Activated naive CD4-positive, alpha-beta T cell treated with Interleukin-2 at 50 U/mL for 16 hours (primary cell): ENCODE measurements at places on chromosomes 1 and 21.

GRCh38 chr1:171487038-171487437 is 1.7 kb downstream of the PRRC2C start:
- no peak for DNase-seq

- no peak for DNase-seq
Observed at GRCh38 chr1:117241512-117241911, 30.8 kb upstream of the VTCN1 start.

GRCh38 chr1:90989990-90990389 is 31.8 kb downstream of the ZNF644 start:
- no peak for DNase-seq

- no peak for DNase-seq
Observed at GRCh38 chr1:227449741-227450441, 113.5 kb upstream of the ZNF678 start.

DNA sequence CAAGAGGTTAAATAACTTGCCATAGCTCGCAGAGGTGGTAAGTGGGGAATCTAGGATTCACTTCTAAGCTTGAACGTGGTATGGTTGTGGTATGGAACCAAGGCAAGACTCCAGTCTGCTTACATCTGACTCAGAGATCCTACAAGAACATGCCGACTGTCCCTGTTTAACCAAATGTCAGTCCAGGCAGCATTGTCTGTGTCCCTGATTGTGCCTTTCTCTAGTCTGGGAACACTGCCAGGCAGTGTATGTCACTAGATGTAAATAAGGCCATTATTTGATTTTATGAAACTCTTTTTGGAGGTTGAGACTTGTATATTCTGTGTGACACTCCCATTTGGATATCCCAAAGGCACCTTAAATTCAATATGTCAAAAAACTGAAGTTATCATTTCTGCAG is 96.0 kb downstream of the NOS1AP start:
- DNase-seq = no peak

DNA sequence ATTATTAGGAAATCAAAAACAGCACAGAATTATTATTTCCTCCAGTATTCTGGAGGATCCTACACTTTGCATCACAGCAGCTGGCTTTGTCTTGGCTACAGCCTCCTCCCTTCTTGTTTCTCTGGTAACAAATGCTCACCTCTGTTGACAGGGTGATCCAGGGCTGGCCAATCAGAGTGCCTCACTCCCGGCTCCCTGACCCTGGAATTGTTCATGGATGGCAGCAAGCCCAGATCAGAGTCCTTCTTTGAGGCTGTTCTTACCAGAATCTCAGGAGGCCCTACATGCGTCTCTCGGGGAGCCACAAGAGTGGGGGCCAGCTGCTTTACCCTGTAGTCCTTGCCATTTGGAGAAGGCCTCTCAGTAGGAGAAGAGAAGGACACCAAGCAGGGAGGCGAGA is 48.4 kb upstream of the IGSF5 start:
- no peak for DNase-seq

DNA sequence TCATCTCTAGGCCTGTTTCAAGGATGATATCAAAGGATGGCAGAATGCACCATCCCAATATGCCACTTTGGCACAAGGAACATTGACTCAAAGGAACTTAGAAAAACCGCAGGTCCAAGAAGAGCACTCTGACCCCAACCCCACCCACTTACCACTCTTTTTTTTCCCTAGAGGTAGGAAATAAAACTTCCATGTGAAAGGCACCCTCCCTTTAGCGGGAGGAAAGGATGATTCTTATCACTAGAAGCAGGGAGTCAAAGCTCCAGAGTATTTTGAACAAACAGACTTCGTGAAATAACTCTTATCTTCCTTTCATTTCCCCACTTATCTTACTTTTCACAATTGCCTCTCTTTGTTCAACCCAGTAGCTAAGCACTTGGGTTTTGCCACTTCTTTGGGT is 22.2 kb downstream of the PSMG1 start:
- no peak for DNase-seq

DNA sequence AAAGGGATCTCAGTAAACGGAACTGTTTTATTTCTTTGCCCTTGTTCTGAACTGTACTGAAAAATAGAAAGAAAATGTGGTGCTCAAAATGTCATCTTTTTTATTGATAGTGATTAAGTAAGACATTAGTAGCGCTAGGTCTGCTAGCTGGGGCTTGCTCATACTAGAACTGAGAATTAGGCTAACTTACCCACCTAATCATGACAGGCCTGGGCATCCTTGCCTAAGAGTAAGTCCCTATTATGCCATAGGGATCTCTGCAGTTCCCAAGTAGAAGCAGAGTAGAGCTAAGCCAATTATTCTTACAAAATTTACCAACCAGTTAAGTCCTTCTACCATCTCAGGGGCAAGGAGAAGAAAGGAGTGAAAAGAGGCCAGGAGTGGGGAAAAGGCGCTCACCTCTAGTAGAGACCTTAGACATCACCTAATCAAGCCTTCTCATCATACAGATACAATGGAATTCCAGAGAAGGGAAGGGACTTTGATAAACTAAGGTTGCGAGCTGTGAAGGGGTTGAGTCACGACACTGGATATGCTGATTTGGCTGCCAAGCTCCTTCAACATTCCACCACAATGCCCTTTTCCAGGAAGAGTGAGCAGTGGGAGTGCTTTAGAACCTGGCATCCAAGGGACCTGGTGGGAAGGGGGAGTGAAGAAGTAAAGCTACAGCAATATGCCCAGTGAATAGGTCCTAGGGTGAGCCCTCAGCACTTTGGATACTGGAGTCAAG is 27.7 kb upstream of the RPTN start:
- no peak for DNase-seq

DNA sequence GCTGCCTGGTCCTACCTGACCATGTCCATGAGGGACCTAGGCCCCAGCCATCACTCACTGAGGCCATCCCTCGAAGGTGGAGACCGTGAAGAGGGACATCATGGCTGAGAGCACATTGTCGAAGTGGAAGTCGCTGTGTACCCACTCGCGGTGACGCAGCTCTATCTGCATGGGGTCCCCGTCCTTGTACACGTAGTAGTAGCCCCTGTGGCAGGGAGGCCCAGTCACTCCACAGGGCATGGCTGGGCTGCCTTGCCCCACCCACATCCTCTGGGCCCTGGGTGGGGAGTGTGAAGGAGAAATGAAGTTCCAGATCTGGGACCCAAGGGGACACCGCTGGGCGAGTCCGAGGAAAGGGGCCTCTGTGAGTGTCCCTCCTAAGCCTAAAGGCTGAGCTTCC is 38.4 kb upstream of the KIF21B start:
- DNase-seq = no peak

GRCh38 chr1:171590022-171590421 is 32.0 kb upstream of the MYOCOS start:
- DNase-seq = no peak

DNA sequence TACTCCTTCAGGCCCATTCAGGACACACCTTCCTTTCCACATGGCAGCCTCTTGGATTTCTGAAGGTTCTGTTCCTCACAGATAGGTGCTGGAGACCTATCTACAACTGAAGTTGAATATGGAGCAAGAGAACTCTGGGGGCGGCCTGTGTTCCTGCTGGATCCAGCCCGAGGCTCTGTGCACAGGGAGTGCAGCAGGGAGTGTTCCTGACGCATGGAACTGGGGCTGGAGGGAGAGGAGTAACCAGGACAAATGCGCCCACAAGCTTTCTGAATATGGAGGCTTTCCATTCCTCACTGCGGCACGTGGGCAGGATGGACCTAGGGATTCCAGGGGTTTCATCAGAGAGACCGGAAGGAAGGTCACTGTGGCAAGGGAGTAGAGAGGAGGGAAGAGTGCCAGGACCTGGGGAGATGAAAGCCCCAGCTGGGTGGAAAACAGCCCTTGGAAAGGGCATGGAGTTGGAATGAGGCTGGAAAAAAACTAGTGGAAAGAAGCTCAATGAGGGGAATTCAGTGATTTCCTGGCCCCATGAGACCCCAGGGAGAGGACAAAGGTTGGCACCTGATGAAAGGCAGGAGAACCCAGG is 12.5 kb downstream of the PM20D1 start:
- no peak for DNase-seq

- no peak for DNase-seq
Observed at GRCh38 chr21:38968887-38969543, 163.3 kb downstream of the ETS2 start.

- no peak for DNase-seq
Observed at GRCh38 chr1:8985915-8986813, 40.1 kb downstream of the SLC2A7 start.

DNA sequence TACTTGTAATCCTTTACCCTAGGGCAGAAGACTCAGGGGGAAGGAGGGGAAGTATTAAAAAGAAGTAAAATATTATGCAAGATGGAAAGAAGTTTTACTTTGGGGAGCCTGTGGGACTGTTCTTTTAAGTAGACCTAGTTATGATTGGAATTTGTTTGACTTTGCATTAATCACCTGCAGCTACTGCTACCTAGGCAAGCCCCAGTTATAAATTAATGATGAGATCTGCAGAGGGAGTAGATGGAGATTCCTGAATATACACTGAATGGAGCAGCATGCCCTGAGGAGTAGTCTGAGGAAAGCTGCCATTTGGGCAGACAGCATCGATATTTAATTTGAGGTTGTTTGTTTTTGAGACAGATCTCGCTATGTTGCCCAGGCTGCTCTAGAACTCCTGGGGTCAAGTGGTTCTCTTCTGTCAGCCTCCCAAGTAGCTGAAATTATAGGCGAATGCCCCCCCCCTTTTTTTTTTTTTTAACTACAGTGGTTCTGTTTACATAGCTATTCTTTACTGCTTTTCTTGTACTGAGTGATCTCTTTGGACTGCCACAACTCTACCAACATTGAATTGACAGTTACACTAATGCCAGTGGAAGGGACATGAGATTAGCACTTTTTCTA is 81.4 kb upstream of the SERTAD4 start:
- no peak for DNase-seq

DNA sequence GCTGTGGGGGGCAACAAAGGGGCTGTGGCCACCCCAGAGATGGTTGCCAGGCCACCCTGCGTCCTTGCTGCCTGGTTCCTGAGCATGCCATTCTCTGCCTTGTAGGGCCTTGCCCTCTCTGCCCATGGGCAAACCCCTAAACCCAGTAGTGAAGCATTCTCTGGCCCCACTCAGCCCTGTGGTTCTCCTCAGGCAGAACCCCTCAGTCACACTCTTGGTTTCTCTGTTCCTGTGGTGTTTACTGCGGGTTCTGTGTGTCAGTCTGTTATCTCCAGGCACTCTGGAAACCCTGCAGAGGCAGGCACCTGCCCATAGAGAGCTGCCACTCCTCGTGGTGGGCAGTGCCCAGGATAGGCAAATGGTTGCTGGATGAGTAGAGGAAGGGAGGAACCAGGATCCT is 41.1 kb upstream of the IL19 start:
- DNase-seq = no peak

DNA sequence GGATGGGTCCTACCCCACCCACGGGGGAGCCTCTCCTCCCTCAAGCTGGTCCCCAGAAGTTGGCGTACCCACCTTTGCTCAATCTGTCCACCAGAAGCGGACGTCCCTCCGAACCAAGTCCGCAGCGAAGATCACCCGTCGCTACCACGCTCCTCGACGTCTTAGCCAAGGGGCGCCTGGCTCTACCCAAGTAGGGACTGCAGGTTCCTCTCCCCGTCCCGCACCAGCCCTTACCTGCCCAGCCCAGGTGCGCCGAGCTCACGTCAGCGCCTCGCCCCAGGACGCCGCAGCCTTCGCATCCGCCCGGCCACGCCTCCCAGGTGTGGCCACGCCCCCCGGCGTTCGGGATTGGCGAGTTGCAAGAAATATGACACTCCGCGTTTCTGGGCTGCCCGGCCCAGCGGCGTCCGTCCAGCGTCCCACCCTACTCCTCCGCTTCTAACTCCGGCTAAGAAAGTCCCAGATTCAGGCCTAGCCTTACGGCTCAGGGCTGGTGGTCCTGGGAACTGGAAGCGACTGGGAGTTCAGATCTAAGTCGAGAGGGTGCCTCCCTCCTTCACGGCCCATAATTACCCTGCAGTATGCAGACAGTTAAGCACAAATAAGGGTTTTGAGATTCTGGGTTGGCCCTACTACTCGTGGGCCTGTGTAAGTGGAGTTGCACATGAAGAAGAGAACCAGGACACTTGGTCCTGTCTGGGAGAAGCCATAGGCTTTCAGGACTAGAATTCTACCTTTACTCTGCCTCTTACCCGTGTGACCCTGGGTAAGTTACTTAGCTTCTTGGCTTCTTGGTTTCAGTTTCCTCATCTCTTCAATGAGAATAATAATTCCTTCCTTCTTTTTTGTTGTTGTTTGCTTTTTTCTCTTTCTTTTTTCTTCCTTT is at the start of gene IRF6:
IRF6 (minus strand) TSS at position 268 of the 886 bp plus-strand sequence. CDS start 4,729 bp downstream, outside the sequence.
- DNase-seq = peak; percentile 57

GRCh38 chr1:225903623-225904022 is 14.7 kb upstream of the LEFTY1 start:
- DNase-seq = no peak

GRCh38 chr1:186681801-186682200 is 1.6 kb upstream of the PTGS2 start:
- DNase-seq = no peak

DNA sequence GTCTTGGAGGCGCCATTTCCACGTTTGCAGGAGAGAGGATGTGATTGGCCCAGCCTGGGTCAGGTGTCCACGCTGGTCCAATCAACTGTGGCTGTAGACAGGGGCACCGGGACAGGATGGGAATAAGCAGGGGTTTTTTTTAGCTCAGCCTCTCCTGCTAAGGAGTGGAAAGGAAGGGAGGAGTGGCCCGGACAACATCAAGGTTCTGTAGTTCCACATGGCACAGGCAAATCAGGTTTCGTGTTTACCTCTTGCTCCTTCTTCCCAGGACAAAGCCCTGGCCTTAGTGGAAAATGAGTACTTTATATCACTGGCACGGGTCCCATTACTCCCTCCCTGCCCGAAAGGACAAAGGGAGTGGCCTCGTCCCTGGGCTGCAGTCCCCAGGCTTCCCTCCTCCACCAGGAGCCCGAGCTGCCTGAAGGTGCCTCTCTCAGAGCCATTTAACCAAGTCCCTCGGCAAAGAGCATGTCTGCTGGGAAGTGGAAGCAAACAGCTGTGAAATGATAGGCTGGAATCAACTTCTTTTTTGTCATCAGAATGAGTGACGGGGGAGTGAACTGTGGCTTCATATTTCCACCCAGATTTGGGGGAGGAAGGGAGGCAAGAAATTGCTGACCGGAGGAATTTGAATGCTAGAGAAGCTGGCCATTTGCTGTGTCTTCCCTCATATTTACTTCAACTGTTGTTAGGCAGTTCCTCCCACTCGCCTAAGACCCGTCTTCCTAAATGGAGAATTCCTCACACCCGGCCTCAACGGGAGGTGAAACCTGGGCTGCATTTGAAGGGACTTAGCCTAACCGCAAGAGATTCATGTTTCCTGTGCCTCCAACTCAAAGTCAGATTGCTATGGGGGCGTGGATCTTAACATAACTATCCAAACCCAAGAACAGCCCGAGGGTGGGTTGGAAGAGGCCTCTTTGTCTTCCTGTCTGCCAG is 84.9 kb upstream of the SLC44A3 start:
- DNase-seq = no peak
